A549 treated with GW870086 at 1 μM for 4 hours (cell line): ENCODE measurements at places on chromosomes 4 and X. TPM values are rescaled to one million over a fixed set of nuclear protein-coding genes. Genes with fewer than 3 reads are reported as not detected.

NLGN4X gene
- total RNA-seq = 0.02 TPM in 1 of 5 replicates, not detected in the others

BMX gene
- not detected in 5 replicates for total RNA-seq

TMEM35A gene
- total RNA-seq = not detected in 5 replicates

CFAP99 gene
- 0.06 to 0.38 TPM (median 0.16 TPM) in 5 replicates for total RNA-seq

PAGE2 gene
- total RNA-seq = not detected in 5 replicates

GAGE12E gene
- not detected in 5 replicates for total RNA-seq

REPS2 gene
- 0.57 to 1.0 TPM (median 0.73 TPM) in 5 replicates for total RNA-seq

MAD2L1 gene
- total RNA-seq = 39.5 to 69.0 TPM (median 47.2 TPM) in 5 replicates

PROM1 gene
- total RNA-seq = 0.13 to 0.47 TPM (median 0.18 TPM) in 5 replicates

VCX3A gene
- total RNA-seq = not detected in 5 replicates

FRMPD4 gene
- 0.02 to 0.07 TPM (median 0.05 TPM) in 4 of 5 replicates, not detected in the other for total RNA-seq

GLUD2 gene
- 1.8 to 2.6 TPM (median 2.5 TPM) in 5 replicates for total RNA-seq

FGF13 gene
- total RNA-seq = 0.07 TPM in 1 of 5 replicates, not detected in the others

GUCY1B1 gene
- 0.15 to 0.41 TPM (median 0.25 TPM) in 5 replicates for total RNA-seq

ZNF185 gene
- 6.9 to 9.3 TPM (median 8.6 TPM) in 5 replicates for total RNA-seq

FRAS1 gene
- total RNA-seq = 1.7 to 3.3 TPM (median 2.6 TPM) in 5 replicates

MAGEA9B gene
- total RNA-seq = not detected in 5 replicates

SULT1E1 gene
- total RNA-seq = not detected in 5 replicates

GAGE1 gene
- total RNA-seq = not detected in 5 replicates

SLC38A5 gene
- total RNA-seq = 0.12 to 0.26 TPM (median 0.19 TPM) in 4 of 5 replicates, not detected in the other

HERC5 gene
- total RNA-seq = 3.6 to 4.1 TPM (median 3.7 TPM) in 5 replicates

MUC7 gene
- not detected in 5 replicates for total RNA-seq

TTC29 gene
- total RNA-seq = not detected in 5 replicates

ITGB1BP2 gene
- total RNA-seq = 0.81 to 1.2 TPM (median 0.88 TPM) in 5 replicates

MTCP1 gene
- total RNA-seq = 17.4 to 23.6 TPM (median 18.5 TPM) in 5 replicates

ARSJ gene
- total RNA-seq = 4.8 to 7.2 TPM (median 6.1 TPM) in 5 replicates

EVC2 gene
- total RNA-seq = 1.9 to 2.3 TPM (median 2.1 TPM) in 5 replicates

CFAP97 gene
- 7.5 to 12.6 TPM (median 12.2 TPM) in 5 replicates for total RNA-seq

NCAPG gene
- 22.6 to 30.3 TPM (median 25.7 TPM) in 5 replicates for total RNA-seq

GPC4 gene
- total RNA-seq = 0.03 to 0.05 TPM in 2 of 5 replicates, not detected in the others

ADH7 gene
- not detected in 5 replicates for total RNA-seq

RHOXF1 gene
- not detected in 5 replicates for total RNA-seq

UGT2B7 gene
- total RNA-seq = 0.15 to 0.37 TPM (median 0.19 TPM) in 5 replicates

ARHGAP4 gene
- 0.80 to 2.0 TPM (median 1.2 TPM) in 5 replicates for total RNA-seq

FRMPD3 gene
- 0.07 to 0.11 TPM (median 0.10 TPM) in 5 replicates for total RNA-seq

ESX1 gene
- 0.10 to 0.16 TPM (median 0.16 TPM) in 3 of 5 replicates, not detected in the others for total RNA-seq
